ENCODE measurements at places on chromosomes 11 and 22. TPM values are rescaled to one million over a fixed set of nuclear protein-coding genes. Genes with fewer than 3 reads are reported as not detected.
A peak's percentile ranks its signal among the peaks of the same experiment; 100 is the strongest.

GRCh38 chr11:45806937-45807791 is 2.2 kb downstream of the SLC35C1 start:
- no peak for DNase-seq
- H3K27me3 ChIP-seq, result no peaks in the 10 kb centered on the region
- H3K4me3 ChIP-seq, result peak overlapping the region; percentile 87
- peaks cover 14% of the 10 kb centered on the region for H3K4me1 ChIP-seq

- H3K27me3 ChIP-seq, result no peaks in the 10 kb centered on the region
- H3K36me3 ChIP-seq, result no peaks in the 10 kb centered on the region
These were observed 105.0 kb upstream of the SESN3 start for GRCh38 chr11:95335989-95336388.

DNA sequence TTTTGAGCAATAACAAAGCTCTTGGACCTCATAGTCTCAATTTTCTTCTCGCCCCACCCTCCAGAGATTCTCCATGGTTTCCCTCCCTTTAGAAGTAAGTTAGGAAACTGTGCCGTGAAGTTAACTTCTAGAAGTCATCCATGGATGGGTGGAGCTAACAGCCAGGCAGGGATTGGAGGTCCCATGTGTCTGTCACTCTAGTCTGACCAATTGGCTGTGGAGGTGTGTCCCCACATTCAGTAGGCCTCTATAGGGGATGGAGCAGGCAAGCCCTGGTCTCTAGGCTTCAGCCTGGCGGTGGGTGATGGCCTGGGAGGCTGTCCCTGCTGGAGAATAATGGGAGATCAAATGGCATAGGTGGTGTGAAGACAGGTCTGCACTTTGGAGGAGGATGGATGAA is 50.7 kb downstream of the TP53I11 start:
- H3K27ac ChIP-seq, result no peak overlapping the region
- DNase-seq, result no peak
- no peaks in the 10 kb centered on the region for H3K4me1 ChIP-seq
- no peak overlapping the region for H3K4me3 ChIP-seq
- H3K36me3 ChIP-seq, result no peaks in the 10 kb centered on the region

DNA sequence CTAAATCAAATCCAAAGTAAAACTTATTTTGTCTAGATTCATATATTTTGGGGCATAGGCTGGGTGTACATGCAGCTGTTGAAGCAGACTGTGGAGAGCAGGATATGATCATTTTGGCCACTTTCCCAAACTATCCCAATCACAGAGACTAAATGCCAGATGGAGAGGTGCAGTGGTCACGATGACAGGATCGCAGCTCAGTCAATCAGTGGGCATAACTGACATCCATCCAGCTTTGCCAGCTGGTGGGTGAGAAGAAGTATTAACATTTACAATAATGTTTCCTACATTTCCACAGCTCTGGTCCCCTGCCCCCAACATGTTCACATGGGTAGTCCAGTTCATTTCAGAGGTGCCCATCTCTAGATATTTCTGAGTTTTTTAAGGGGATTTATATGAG is 255.5 kb upstream of the SESN3 start:
- no peak for DNase-seq
- H3K27me3 ChIP-seq, result no peaks in the 10 kb centered on the region
- H3K36me3 ChIP-seq, result no peaks in the 10 kb centered on the region

GRCh38 chr11:11296434-11296833 is 56.6 kb downstream of the CSNK2A3 start:
- DNase-seq, result no peak
- no peaks in the 10 kb centered on the region for H3K36me3 ChIP-seq
- H3K27ac ChIP-seq, result no peak overlapping the region
- no peaks in the 10 kb centered on the region for H3K4me1 ChIP-seq

GRCh38 chr22:35630891-35631290 is 13.8 kb upstream of the MB start:
- no peaks in the 10 kb centered on the region for H3K36me3 ChIP-seq
- no peak overlapping the region for H3K4me3 ChIP-seq
- peak overlapping the region; percentile 79 for H3K27ac ChIP-seq
- DNase-seq, result no peak
- no peaks in the 10 kb centered on the region for H3K27me3 ChIP-seq

- no peak overlapping the region for H3K27ac ChIP-seq
- no peaks in the 10 kb centered on the region for H3K4me1 ChIP-seq
- no peak for DNase-seq
- no peaks in the 10 kb centered on the region for H3K27me3 ChIP-seq
These were observed 34.2 kb downstream of the PICALM start for GRCh38 chr11:86034710-86035109.

- DNase-seq, result no peak
- H3K27me3 ChIP-seq, result no peaks in the 10 kb centered on the region
- no peaks in the 10 kb centered on the region for H3K4me1 ChIP-seq
- H3K4me3 ChIP-seq, result no peak overlapping the region
- no peak overlapping the region for H3K27ac ChIP-seq
These were observed 119.4 kb downstream of the GALNT18 start for GRCh38 chr11:11502263-11502861.

DNA sequence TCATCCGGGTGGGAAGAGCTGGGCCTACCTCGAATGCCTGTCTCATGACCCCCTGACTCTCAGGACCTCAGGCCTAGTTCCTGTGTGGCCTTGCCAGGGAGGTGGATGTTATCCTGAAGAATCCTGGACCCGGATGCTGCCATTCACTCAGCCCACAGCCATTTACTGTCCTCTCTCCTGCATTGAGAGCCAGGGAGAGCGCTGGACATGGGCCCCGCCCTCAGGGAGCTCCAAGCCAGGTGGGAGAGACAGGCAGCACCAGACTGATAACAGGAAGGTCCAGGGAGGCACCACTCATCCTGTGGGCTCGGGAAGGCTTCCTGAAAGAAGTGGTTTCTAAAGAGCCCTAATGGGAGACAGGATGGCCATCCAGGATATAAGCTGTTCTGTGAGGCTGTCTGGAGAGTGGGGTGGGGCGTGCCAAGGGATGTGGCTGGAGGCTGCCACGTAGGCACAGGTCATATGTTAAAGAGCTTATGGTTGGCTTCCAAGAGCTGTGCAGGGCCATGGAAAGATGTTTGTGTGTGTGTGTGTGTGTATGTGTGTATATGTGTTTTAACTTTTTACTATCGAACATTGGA is 8.6 kb downstream of the SERPINH1 start:
- H3K27me3 ChIP-seq, result no peaks in the 10 kb centered on the region
- peaks cover 12% of the 10 kb centered on the region for H3K4me1 ChIP-seq
- H3K27ac ChIP-seq, result no peak overlapping the region
- H3K4me3 ChIP-seq, result no peak overlapping the region

DNA sequence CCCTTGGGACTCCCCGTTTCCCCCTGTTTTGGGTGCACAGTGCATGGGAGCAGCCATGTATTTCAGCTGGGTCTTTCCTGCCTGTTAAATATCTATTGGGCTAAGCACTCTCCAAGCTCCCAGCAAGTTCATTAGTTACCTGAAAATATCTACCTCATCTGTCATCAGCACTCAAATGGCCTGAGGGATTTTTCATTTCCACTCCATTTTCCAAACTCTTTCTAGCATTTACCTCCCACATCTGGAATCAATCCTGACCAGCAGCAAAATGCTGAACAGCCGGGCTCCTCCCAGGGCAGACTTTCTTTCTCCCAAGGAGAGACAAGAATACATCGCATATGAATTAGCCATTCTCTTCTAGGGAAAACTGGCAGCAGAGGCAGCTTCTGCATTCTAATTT is 273.5 kb upstream of the MPPED2 start:
- H3K4me1 ChIP-seq, result no peaks in the 10 kb centered on the region
- H3K27ac ChIP-seq, result no peak overlapping the region
- H3K36me3 ChIP-seq, result no peaks in the 10 kb centered on the region
- no peak for DNase-seq

- H3K27ac ChIP-seq, result no peak overlapping the region
- no peaks in the 10 kb centered on the region for H3K4me1 ChIP-seq
- no peak for DNase-seq
- H3K27me3 ChIP-seq, result no peaks in the 10 kb centered on the region
- no peaks in the 10 kb centered on the region for H3K36me3 ChIP-seq
These were observed 59.5 kb upstream of the SEZ6L start for GRCh38 chr22:26109686-26110315.

- no peaks in the 10 kb centered on the region for H3K4me1 ChIP-seq
- no peak overlapping the region for H3K4me3 ChIP-seq
- H3K27ac ChIP-seq, result no peak overlapping the region
- no peak for DNase-seq
- H3K36me3 ChIP-seq, result no peaks in the 10 kb centered on the region
These were observed 133.4 kb upstream of the E2F8 start for GRCh38 chr11:19374151-19374569.

DNA sequence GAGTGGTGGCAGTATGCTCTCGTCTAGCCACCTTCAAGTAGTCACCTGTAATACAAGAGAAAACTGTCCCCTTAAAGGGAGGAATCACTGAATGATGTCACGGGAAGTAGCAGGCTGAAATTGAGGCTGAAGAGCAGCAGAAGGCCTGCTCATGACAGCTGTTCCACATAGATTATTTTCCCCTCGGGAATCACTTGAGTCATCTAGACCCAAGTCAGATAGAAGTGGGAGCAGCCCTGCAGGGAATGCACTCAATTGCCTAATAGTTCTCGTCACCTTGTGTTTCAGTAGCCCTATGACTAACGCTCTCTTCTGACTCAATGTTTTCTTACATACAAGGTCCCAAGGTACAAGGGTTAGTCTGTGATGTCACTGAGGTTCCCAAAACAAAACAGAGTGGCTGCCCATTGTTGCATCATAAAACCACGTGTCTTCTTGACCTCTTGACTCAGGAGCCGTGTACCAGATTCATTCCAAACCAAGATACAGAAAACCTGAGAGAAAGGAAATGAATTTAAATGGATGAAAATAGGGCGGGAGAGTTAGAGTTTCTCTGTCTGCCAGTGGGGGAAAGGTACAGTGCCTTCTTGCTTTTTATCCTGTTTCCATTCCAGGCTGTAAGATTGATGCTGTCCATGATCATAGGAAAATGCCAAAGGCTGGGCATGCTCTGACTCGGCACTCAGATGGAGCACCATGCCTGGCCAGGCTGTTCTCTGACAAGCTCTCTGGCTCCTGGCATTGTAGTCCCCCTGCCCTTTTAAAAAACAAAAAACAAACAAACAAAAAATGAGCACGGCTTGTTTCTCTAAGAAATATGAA is 21.6 kb upstream of the C11orf96 start:
- peak; percentile 52 for DNase-seq
- no peaks in the 10 kb centered on the region for H3K36me3 ChIP-seq
- H3K4me3 ChIP-seq, result no peak overlapping the region

- no peak overlapping the region for H3K27ac ChIP-seq
- no peaks in the 10 kb centered on the region for H3K36me3 ChIP-seq
- DNase-seq, result no peak
- no peaks in the 10 kb centered on the region for H3K4me1 ChIP-seq
- no peaks in the 10 kb centered on the region for H3K27me3 ChIP-seq
These were observed 228.2 kb upstream of the DDI1 start for GRCh38 chr11:103808252-103808651.

DNA sequence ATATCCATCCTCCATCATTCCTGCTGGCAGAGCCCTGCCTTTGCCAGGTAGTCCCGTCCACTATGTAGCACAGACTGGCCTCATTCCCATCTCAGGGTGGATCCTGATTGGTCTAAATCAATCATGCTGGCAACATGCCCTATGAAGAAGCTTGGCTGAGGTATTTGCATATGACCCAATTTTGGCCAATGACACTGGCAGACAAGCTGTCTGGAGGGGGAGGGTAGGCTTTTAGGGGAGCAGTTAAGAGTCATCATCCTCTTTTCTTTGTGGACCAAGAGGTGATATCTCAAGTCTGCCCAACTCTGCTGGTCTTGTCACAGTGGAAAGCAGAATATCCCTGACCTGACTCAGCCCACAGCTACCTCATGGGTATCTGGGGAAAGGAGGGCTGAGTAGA is 5.1 kb downstream of the CCDC89 start:
- no peaks in the 10 kb centered on the region for H3K36me3 ChIP-seq
- no peaks in the 10 kb centered on the region for H3K27me3 ChIP-seq
- H3K4me3 ChIP-seq, result no peak overlapping the region

DNA sequence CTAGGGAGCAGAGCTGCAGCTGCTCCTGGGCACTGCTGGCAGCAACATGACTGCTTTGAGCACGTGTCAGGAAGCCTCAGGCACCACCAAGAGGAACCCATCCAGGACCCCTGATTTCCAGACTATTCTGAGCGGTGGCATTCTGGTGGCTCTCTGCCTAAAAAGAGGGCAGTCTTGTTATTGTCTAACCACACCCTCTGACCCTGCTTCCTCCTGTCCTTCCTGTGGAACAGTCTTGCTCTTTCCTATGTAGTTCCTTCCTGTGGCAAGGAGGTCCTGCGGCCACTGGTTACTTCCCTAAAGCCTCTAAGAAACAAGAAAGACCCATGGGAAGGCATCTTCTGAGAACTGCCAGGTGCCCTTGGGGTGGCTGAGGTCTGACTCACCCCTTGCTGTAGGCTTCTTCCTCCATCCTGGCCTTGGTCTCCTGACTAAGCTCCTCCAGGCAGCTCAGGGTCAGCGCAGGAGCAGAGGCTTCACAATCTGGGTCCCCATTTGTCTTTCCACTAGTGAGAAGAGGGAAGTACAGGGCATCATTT is 13.1 kb upstream of the LYVE1 start:
- H3K27me3 ChIP-seq, result no peaks in the 10 kb centered on the region
- no peak for DNase-seq
- no peaks in the 10 kb centered on the region for H3K4me1 ChIP-seq
- H3K27ac ChIP-seq, result no peak overlapping the region

GRCh38 chr22:19855504-19856409 is 1.1 kb upstream of the GNB1L start:
- peaks cover 15% of the 10 kb centered on the region for H3K4me1 ChIP-seq
- no peaks in the 10 kb centered on the region for H3K27me3 ChIP-seq
- H3K27ac ChIP-seq, result peak overlapping the region; percentile 90

- no peak overlapping the region for H3K27ac ChIP-seq
- no peak for DNase-seq
- no peaks in the 10 kb centered on the region for H3K36me3 ChIP-seq
- H3K27me3 ChIP-seq, result no peaks in the 10 kb centered on the region
- no peaks in the 10 kb centered on the region for H3K4me1 ChIP-seq
- no peak overlapping the region for H3K4me3 ChIP-seq
These were observed 38.9 kb upstream of the LUZP2 start for GRCh38 chr11:24457985-24458384.

Gene SCN2B
- under 0.01 TPM for total RNA-seq

Gene OR5P2
- not detected for total RNA-seq

Gene SEZ6L
- under 0.01 TPM for total RNA-seq

Gene EIF3L
- 569 TPM for total RNA-seq

Gene PLEKHB1
- total RNA-seq, result 49.6 TPM

Gene PDGFD
- 53.1 TPM for total RNA-seq

Gene TUG1
- 116 TPM for total RNA-seq

Gene SLC25A18
- 6.6 TPM for total RNA-seq

Gene OR51T1
- not detected for total RNA-seq

Gene OR4C16
- not detected for total RNA-seq

Gene HTR3A
- total RNA-seq, result not detected

Gene FGF4
- total RNA-seq, result not detected

Gene NUP98
- 98.1 TPM for total RNA-seq
